Activated CD8-positive, alpha-beta memory T cell treated with anti-CD3 and anti-CD28 coated beads for 1 hour (primary cell): ENCODE measurements at places on chromosomes 6 and 20.

- DNase-seq: no peak
These were observed 341.6 kb downstream of the QKI start for GRCh38 chr6:163756079-163756478.

DNA sequence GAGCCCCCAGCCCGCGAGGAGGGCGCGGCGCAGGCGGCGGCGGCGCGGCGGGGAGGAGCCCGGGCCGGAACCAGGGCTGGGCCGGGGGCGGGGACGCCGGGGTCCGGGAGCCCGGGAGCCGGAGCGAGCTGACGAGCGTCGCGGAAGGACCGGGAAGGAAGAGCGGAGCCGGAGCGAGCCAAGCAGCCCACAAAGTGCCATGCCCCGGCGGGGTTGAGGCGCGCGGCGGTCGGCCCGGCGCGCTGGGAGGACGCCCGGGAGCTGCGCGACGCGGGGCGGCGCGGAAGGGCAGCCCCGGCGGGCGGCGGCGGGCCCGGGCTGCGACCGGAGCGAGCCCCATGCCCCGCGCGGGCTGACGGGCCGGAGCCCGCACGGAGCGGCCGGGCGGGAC, 289 bp downstream of the FOXP4 start:
- DNase-seq: no peak

DNA sequence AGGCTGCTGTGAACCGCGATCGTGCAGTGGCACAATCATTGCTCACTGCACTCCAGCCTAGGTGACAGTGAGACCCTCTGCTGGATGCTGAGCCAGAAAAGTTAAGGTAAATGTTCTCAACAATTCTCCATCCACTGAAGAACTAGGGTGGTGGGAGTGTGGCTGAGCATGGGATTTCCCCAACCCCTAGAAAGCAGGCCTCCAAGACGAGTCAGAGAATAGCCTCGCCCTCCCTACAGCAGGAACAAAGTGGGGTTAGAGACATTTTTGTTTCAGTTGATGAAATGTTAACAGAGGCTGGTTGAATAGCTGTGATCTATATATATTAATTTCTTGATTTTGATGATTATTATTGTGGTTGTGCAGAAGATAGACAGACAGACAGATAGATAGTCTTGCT, 6.1 kb upstream of the ALDH8A1 start:
- DNase-seq: no peak

GRCh38 chr20:63163596-63164483, 52.1 kb downstream of the YTHDF1 start:
- no peak for DNase-seq

GRCh38 chr6:36326356-36326995, 10.2 kb downstream of the BNIP5 start:
- no peak for DNase-seq

- DNase-seq: no peak
These were observed 178.9 kb upstream of the SULF2 start for GRCh38 chr20:47964149-47964548.

DNA sequence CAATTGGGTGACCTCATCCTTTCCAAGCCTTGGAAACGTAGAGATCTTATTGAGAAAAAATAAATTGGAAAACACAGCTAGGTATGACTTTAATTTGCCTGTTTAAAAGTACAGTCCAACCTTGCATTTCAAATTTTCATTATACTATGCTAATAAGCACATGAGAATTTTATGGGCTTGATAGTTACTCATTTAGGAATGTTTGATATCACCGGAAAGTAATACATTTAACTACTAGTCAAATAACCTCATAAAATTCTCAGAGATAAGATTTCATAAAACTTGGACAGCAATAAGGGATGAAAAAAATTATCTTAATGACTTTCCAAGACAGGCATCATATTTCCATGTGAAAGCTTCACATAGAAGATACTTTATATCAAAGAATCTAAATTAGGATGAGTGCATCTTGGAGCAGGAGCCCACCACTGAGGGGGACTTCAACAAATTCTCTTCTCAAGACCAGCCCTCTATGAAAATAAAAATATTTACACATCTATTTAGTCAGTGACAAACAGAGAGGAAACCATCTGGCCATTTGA, 236.3 kb downstream of the EPHA7 start:
- DNase-seq: no peak

DNA sequence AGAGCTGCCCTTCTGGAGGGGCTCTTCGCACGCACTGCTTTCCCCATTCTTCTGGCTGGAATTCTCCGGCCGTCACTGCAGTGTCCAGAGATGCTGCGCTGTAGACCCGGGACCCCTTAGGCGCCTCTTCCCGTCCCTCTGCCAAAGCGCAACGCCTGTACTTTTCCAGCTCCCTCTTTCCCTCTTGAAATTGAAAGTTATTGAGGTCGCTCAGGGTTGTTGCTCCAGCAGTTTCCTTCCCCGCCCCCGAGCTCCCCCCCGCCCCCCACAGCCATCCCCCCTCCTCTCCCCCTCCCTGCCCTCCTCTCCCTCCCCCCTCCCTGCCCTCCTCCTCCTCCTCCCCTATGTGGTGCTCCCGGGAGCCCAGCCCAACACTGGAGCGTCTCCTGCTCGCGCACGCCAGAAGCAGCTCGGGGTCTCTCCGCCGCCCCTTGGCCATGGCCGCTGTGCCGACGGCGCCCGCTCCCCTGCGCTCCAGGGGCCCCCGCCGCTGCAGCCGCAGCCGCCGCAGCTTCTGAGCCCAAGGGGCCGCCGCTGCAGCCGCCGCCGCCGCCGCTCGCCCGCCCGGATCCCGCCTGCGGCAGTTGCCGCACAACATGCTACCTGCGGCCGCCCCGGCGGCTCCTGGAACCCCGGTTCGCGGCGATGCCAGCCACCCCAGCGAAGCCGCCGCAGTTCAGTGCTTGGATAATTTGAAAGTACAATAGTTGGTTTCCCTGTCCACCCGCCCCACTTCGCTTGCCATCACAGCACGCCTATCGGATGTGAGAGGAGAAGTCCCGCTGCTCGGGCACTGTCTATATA, at the start of gene RSPO3:
RSPO3 (plus strand) TSS at position 374 of the 804 bp plus-strand sequence. CDS start 522 bp downstream, outside the sequence.
- no peak for DNase-seq

- no peak for DNase-seq
These were observed 20.3 kb upstream of the TENT5A start for GRCh38 chr6:81772741-81773140.

DNA sequence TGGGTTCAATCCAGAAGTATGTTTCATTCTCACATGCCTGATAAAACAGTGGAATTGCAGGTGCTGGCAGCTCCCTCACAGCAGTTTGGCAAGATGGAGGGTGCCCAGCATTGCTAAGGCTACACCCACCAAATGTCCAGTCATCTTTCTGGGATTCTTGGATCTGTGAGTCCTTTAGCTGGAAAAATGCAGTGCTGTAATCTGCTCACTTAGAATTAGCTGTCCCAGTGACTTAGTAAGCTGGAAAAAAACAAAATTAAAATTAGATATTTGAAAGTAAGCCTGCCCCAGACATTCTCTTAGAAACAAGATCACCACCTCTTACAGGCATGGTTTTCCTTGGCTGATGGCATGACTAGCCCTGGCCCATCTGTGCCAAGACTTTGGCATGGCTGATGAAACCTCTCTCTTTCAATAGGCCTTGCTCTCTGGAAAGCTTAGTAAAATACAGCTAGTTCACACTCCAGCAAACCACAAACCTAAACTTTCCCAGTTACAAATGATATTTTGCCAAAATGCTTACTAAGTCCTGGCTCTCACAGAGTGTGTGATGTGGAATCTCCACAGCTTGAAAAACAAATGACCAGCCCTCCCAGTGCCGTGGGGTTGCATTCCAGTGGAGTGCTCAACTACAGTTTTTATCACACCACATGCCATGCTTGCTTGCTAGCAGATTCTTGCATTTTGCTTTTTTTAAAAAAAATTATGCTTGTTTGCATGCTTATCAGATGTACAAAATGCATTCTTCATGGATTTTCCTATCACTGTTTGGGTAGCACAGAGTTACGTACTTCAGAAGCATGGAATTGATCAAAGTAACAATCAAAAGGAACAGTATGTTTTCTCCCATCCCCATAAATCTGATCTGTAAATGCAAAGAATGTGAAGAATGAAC, 261.5 kb downstream of the EYA4 start:
- DNase-seq: no peak

- DNase-seq: no peak
These were observed 9.9 kb upstream of the BAK1 start for GRCh38 chr6:33589731-33590530.

GRCh38 chr6:79671600-79672266, 40.6 kb downstream of the SH3BGRL2 start:
- DNase-seq: peak; percentile 7

DNA sequence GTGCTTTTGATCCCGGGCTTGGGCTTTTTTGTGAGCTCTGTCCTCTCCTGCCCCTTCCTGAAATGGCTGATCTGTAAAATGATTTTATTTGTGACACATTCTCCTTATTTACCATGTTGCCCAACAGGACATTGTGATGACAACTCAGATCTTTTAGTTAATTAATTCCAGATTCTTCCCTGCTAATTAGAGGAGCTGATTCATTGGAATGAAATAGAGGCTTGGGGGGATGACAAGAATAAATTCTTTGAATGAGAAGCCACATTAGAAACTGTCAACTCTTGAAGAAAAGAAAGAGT, 26.1 kb upstream of the GABRR1 start:
- no peak for DNase-seq

DNA sequence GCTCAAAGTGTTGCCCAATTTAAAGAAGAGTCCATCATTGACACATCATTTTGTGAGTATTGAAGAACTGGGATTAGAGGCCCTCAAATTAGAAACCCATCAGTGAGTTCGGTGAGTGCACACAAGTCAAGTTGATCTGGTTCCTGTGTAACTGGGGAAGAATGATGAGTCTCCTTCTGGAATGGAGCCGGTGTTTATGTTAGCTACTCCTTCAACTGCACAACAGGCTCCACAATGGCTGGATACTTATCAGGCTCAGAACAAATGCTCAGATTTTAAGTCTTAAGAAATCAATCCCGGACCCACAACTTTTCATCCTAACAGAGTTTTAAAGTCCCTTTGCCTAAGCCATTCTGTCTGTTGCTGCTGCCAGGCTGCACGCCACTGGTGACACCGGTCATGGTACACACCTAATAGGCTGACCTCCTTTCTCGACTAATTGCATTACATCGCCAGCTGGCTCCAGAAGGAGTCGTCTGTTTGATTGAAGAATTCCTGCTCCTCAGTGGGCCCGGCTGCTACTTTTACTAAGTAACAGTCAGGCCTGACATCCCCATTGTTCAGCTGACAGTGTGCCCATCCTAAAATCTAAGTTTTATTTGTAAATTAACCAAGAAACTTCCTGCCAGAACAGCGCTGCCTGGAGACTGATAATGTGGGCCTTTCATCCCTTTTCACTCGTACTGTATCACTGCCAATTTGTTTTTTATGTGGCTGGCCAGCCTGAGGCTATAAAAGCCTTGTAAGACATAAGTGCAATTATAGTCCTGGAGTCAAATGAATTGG, 130.4 kb downstream of the INSM1 start:
- no peak for DNase-seq

- no peak for DNase-seq
These were observed 234.6 kb downstream of the DLL1 start for GRCh38 chr6:170056278-170056711.

GRCh38 chr6:150592377-150592995, 7.2 kb upstream of the PLEKHG1 start:
- DNase-seq: no peak

DNA sequence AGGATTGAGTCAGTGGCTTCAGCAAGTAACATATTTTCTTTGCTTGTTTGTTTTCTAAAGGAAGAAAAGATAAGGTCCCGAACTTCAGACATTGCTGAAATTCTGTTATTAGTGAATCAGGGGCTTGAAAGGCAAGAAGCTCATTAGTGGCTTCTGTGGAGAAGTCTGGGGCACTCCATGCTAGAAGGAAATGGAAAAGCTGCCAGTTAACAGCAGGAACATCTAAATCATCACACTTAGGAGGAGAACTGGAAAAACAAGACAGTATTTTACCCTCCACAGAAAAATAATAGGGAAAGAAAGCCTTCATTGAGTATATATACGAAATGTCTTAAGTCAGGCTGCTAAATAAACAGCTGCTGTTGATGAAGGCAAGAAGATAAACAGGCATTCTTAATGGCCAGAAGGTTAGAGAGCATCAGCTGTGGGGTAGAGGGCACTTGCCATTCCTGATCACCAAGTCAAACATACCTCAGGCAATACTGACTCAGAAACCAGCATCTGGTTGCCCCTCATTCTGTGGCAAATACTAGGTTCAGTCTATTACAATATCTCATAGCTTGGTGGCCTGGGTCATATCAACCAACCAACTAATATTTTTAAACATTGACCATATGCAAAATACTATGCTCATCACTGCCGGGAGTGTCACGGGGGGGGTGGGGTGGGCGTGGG, 143.2 kb upstream of the TENT5A start:
- no peak for DNase-seq

GRCh38 chr20:51456511-51457509, 85.7 kb downstream of the NFATC2 start:
- DNase-seq: no peak

- no peak for DNase-seq
These were observed 53.3 kb downstream of the PLEKHG1 start for GRCh38 chr6:150652848-150653613.

DNA sequence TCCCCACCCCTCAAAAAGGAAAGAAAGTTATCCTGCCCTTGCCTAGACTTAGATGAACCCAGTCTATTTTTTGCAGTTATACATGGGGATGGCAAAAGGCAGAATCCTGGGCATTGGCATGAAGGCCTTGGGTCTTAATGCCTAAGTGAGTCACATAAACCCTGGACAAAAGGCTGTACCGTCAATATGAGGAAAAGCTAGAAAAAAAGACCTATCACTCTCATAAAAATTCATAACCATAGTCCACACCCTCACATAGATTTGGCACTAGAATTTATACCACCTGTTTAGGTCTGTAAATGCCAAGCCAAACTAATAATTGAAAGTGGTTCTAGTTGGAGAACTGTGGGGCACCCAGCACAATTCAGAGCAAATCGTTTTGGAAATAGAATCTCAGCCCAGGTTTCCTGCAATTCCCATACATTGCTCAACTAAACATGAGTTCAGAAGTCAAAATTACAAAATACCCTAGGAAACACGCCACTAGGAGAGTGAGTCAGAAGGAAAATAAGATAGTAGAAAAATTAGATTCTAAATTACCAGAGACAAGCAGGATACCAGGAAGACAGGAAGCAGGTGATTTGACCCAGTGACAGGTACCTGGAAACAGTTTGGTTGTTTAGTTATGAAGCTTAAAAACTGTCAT, 70.4 kb upstream of the FUCA2 start:
- DNase-seq: no peak

GRCh38 chr20:57003012-57003411, 263.4 kb downstream of the BMP7 start:
- DNase-seq: no peak

- no peak for DNase-seq
These were observed 24.3 kb upstream of the HDGFL1 start for GRCh38 chr6:22545051-22545450.

DNA sequence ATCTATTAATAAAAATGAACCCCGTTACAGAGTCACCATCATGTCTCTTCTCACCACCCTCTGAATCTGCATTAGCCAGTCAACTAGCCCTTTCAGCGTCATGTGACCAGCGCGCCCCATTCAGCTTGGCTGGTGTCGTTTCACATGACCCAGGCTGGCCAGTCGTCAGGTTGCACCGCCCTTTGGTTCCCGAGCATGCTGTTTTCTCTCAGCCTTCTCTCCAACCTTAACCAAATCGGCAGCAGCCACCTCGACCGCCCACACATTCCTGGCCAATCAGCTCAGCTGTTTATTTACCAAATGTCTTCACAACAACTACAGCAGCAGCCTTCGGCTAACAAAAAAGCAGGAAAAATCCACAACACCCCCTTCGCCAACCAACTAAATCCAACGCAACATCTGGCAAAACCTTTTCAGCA, 5.6 kb downstream of the SRSF3 start:
- DNase-seq: no peak
